ENCODE measurements at places on chromosomes 7 and 10. TPM values are rescaled to one million over a fixed set of nuclear protein-coding genes. Genes with fewer than 3 reads are reported as not detected.

Gene FAM131B
- total RNA-seq: 99.5 TPM

Gene CXCL12
- 10.6 TPM for total RNA-seq

Gene GARIN1A
- total RNA-seq: 3.4 TPM

Gene COL28A1
- 1.3 TPM for total RNA-seq

Gene CCDC172
- total RNA-seq: not detected

Gene OR2AE1
- total RNA-seq: not detected

Gene PHKG1
- 4.4 TPM for total RNA-seq

Gene CALML5
- not detected for total RNA-seq

Gene AGAP9
- 7.5 TPM for total RNA-seq

Gene ACHE
- 13.1 TPM for total RNA-seq

Gene GPR15LG
- total RNA-seq: not detected

Gene STOX1
- 9.7 TPM for total RNA-seq

Gene HOXA3
- total RNA-seq: not detected

Gene MEOX2
- total RNA-seq: not detected

Gene ACTR1A
- 172 TPM for total RNA-seq

Gene HIP1
- total RNA-seq: 24.1 TPM

Gene CD36
- 12.2 TPM for total RNA-seq

Gene ELOVL3
- not detected for total RNA-seq

Gene RBP3
- total RNA-seq: not detected

Gene CYP3A5
- 0.63 TPM for total RNA-seq

Gene ZSCAN25
- 33.8 TPM for total RNA-seq

Gene MACROH2A2
- 34.7 TPM for total RNA-seq

Gene INSYN2A
- 9.4 TPM for total RNA-seq

Gene GJD4
- not detected for total RNA-seq

Gene GRID1
- 26.3 TPM for total RNA-seq

Gene IGFBP3
- 5.6 TPM for total RNA-seq

Gene MCM10
- total RNA-seq: 5.0 TPM

Gene ADAM12
- total RNA-seq: 3.4 TPM

Gene ACSL5
- 1.3 TPM for total RNA-seq

Gene C10orf143
- total RNA-seq: 1.3 TPM

Gene LRRC61
- total RNA-seq: 16.3 TPM

Gene LIPK
- not detected for total RNA-seq

Gene COL26A1
- total RNA-seq: 9.7 TPM

Gene CALHM3
- not detected for total RNA-seq

Gene EGR2
- total RNA-seq: 0.63 TPM

Gene LLCFC1
- not detected for total RNA-seq

Gene ANXA8L1
- not detected for total RNA-seq

Gene LRIT1
- not detected for total RNA-seq

Gene ENKUR
- total RNA-seq: 4.4 TPM

Gene FLNC
- total RNA-seq: 4.1 TPM

Gene PTER
- total RNA-seq: 0.94 TPM

Gene HKDC1
- 3.1 TPM for total RNA-seq

Gene ZNF25
- total RNA-seq: 60.7 TPM

Gene PTPRN2
- 123 TPM for total RNA-seq

Gene ODAD2
- 1.3 TPM for total RNA-seq

Gene STEAP4
- total RNA-seq: 0.31 TPM

Gene FBXW4
- total RNA-seq: 73.2 TPM

Gene CRHR2
- total RNA-seq: 2.8 TPM

Gene RARRES2
- total RNA-seq: 5.0 TPM

Gene EPHB6
- total RNA-seq: 57.3 TPM

Gene OR6B1
- total RNA-seq: not detected

Gene FOXP2
- 36.0 TPM for total RNA-seq

Gene AGBL3
- total RNA-seq: 10.3 TPM

Gene SEMA3A
- total RNA-seq: 41.3 TPM

Gene PVRIG
- not detected for total RNA-seq
